ENCODE measurements at places on chromosomes 1 and 21.
A peak's percentile ranks its signal among the peaks of the same experiment; 100 is the strongest.

DNA sequence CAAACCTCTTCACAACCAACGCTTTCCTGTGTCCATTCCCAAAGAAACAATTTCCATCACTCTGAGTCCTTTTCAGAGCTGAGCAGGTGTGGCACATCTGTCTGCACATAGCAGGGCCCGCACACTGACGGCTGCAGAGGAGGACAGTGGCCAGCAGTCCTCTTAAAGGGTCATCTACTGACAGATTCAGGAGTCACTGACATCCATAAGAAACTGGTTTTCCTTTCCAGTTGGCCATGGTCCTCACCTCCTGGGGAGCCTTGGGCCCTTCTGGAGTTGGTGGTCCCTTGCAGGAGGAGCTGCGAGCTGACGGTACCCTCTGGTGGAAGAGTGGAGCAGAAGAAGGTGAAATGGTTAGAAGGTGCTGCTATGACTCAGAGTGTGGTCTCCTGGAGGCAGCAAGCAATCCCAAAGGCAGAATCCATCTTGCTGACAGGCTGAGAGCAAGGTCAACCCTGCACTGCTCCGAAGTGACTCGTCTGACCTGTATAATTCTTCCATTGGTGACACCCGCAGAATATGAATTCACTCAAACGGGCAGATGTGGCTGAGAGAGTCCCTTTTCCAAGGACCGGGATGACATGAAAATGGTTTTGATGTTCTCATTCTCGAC lies 278.5 kb upstream of the C1orf174 start:
- DNase-seq: no peak

GRCh38 chr1:166695115-166695514 lies 144.2 kb upstream of the POGK start:
- no peak for DNase-seq

GRCh38 chr1:2074944-2075740 lies 24.9 kb downstream of the PRKCZ start:
- no peak for DNase-seq

DNA sequence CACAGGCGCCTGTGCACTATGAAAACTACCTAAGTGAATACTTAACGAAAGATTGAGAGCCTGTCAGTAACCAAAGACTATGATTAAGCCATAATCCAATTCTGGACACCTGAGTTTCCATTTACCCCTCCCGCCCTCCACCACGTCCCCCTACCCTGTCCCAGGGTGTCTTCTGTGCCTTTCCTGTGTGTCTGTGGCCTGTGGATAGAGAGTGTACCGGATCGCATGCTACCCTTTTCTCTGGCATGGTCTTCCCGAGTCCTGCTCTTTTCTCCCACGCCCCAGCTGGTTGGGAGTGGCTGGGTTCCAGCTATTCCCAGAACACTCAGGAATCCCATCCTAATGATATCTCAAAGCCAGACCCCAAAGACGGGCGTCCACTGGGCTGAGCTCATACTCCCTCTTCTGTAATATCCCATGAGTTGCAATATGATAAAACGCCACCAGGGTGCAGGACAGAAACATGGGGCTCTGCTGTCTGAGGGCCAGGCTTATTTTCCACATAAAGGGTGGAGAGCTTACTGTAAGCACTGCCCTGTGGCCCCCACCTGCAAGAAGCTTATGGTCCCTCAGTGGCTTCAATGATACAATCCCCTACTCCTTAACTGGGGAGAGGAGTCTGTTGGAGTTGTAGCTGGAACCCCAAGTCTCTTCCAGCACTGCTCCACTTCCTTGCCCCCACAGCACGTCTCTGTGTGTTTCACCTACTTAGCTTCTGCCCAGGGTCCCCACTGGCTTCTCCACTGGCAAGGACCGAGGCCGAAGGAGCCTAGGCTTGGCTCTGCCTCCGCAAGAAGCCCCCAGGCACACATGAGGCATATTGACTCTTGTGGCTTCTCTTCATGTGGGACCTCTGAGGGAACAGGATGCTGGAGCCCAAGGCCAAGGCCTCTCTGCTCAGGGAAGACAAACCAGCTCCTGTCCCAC lies 17.6 kb upstream of the ALX3 start:
- no peak for DNase-seq

DNA sequence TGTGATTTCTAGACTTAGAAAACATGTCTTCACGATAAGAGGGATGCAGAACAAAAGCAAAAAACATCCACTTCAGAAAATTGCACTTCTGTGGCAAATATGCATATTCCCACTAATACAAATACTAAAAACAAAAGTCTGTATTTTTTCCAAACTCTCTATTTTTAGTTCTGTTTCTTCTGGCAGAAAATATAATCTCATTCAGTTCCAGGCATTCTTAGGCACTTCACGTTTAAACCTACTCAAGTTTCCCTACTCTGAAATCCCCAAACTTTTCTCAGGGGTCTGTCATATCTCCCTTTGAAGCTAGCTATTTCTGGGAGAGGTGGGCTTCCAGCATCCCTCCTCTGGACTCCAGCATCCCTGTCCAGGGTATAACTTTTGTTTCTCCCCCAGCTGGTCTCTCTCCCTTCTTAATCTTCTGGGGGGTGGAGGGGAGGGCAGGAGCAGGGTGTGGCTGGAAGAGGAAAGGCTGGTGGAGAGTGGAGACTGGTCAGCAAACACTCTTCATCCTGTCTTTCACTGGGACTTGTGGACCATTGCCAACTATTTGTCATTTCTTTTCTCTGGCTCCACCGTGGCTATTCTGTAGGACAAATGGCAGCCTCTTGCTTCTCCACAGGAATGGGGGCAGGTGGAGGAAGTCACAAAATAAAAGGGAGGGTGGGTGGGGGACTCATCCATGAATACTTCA lies 19.6 kb upstream of the NCF2 start:
- DNase-seq: no peak

DNA sequence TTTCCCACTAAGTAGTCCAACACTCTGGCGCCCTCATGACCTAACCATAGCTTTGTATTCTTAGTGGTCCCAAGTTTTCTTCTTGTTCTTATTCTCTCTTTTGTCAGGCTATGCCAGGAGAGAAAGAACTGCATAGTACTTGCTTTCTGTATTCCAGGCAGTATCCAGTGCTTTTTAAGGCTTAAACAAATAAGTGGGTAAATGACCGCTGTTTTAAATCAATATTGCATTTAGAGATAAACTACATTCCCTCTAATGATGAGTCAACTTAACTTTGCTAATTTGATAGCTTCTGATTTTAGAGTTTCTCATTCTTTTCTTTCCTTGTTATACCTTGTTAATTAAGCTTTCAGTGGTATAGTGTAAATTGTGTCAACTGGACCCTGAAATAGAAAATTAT lies 139.6 kb downstream of the ZP4 start:
- no peak for DNase-seq

GRCh38 chr1:192382758-192383157 lies 66.0 kb downstream of the RGS21 start:
- DNase-seq: no peak

- no peak for DNase-seq
These were observed 9.6 kb upstream of the SMYD2 start for GRCh38 chr1:214271174-214271858.

- DNase-seq: no peak
These were observed 4.1 kb downstream of the ZC3H12A start for GRCh38 chr1:37478451-37478881.

GRCh38 chr1:13725714-13726175 lies 25.8 kb downstream of the PRDM2 start:
- no peak for DNase-seq

DNA sequence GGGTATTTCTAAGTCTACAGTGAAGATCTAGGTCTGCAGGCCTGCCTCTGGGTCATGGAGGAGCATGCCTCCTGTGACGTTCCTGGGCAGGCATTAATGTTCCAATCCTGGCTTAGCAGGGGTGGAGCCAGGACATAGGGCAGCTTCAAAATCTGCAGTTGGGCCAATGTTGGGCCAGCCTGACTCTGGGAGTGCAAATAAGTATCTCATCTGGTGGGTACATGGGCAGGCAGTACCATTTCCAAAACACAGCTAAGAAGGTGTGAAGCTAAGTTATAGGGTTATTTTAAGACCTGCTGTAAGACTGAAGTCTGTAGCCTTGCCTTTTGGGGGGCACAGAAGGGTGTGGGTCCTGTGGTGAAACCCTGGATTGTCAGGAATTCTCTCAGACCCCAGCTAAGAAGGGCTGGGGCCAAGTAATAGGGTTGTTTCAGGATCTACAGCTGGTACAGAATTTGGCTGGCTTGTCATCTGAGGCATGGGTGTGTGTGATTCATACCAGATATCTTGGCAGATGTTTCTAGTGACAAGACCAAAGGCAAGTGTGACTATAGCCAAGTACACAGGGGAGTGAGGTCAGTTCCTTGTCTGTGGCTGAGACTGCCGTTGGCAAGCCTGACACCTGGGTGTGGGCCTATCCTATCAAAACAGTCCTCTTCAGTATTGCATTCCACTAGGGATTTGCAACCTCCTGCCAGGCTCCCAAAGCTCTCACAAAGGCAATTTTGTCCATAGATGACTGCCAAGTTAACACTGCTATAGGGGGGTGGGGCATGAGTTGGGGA lies 468.7 kb upstream of the B3GALT2 start:
- DNase-seq: no peak

GRCh38 chr1:6094801-6095505 lies 49.3 kb downstream of the KCNAB2 start:
- no peak for DNase-seq

DNA sequence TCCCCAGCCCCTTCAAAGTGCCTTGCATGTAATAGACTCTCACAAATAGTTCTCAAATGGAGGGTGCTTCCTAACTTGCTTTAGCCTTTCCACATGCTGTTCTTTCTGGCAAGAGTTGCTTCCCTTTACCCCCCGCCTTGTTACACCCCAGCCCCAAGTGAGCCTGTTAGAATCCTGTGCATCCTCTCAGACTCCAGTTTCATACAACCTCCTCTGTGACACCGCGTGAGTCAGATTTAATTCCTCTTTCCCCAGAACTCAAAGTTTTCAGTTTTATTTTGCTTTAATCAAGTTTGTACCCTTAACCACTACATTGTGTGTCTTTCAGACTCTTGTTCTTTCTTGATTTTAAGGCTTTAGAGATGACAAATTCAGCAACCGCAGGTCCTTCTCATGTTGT lies 234.5 kb upstream of the HOOK1 start:
- no peak for DNase-seq

GRCh38 chr1:108816049-108816893 lies 40.6 kb downstream of the AKNAD1 start:
- DNase-seq: peak; percentile 89

DNA sequence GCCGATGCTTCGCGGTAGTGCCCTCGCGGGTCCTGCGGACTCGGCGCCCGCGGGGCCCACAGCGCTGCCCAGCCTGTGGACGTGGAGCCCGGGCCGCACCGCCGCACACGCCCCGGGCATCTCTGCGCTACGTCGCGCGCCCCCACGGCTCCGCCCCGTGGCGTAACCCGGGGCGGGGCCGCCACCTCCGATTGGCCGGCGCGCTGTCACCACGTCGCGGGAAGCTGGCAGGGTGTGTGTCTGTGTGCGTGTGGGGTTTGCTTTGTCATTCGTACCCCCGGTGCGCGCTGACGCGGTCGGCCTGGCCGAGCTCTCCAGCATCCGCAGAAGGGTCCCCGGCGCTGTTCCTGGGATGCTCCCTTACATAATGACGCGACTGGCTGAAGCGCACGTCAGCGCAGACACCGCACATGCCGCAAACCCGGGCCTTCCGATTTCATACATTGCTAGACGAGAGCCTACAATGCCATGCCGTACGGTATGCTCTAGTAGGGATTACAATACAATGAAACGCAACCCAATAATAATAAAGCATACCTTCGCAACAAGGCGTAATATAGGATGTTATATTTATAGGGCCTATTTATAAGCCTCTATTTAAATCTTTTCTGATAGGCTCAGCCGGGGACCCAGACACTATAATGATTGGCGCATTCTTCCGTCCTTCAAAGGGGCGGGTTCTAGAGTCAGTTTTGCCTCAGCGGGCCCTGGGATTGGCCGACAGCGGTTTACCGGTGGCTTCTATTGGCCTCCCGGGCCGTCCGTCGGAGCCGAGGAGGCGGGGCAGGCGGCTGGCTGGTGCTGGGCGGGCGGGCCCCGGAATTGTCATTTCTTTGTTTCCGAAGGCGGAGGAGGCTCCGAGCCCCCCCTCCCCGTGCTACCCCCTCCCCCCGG lies at the start of gene MACO1:
Gene MACO1, plus strand, starts transcription at position 825 of the 894 bp plus-strand sequence. CDS start 202 bp downstream, outside the sequence.
- DNase-seq: peak; percentile 98

- DNase-seq: no peak
These were observed 62.4 kb downstream of the CLEC20A start for GRCh38 chr1:178434360-178434759.

DNA sequence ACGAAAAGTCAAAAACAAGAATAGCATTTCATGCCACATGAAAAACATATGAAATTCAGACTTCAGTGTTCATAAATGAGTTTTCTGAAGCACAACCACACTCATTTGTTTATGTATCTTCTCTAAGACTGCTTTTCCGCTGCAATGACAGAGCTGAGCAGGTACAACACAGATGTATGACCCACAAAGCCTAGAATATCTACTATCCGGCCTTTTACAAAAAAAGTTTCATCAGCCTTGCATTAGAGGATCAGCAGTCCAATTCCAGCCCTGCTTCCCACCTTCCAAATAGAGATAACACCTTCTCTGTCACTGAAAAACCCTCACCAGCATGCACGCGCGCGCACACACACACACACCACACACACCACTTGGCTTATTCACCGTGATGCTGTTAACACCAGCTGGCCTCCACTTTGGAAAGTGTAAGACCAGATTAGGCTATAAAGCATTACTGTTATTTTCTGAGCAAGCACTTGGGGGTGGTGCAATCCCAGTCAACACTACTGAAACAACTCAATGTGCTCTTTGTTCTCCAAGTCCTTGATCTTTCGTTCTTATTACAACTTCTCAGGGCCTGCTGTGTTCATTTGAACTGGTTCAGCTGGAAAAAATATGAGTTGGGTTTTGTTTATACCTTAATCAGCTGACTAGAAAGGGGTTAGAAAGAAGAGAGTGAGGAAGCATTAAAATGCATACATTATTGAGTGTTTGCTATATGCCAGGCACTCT lies 90.0 kb downstream of the GLUL start:
- peak; percentile 59 for DNase-seq

DNA sequence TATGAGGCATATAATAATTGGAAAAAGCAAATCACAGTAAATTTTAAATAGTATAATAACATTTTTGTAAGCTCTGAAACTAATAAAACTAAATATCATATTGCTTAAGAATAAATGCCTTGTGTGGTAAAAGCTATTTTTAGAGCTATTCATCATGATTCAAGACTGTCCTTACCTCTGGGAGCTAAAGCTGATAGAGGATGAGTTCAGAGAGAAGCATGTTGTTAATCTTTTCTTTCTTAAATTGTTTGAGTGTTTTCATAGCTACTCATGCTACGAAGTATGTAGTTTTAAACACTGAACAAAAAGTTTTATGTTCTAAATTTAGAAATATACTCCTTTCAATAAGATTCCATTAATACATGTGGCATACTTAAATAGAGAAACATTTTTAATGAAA lies 30.5 kb downstream of the IFI16 start:
- DNase-seq: no peak

DNA sequence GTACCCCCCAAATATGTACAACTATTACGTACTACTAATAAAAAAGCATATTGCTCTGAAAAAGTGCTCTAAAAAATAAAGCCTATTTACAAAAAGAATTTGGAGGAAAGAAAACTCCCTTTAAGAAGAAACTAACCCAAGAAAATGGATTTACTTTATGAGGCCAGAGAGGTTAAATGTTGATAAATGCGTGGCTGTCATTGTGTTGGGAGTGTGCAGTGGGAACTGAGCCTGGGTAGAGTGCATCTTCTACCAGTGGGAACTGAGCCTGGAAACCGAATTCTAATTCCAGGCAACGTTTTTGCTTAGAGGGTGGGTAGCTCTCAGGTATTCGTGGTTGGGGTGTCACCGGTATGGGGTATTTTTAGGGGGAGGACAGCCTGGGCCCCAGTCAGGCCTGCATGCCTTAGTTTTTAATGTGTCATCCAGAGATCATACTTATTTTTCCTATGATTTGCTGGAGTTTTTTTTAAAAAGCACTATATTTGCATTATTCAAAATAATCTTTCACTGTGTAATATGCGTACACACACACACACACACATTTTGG lies 24.1 kb upstream of the RNF187 start:
- no peak for DNase-seq

Measured in right lung (tissue), 10 donors.